ENCODE measurements at places on chromosomes 3 and 15.

DNA sequence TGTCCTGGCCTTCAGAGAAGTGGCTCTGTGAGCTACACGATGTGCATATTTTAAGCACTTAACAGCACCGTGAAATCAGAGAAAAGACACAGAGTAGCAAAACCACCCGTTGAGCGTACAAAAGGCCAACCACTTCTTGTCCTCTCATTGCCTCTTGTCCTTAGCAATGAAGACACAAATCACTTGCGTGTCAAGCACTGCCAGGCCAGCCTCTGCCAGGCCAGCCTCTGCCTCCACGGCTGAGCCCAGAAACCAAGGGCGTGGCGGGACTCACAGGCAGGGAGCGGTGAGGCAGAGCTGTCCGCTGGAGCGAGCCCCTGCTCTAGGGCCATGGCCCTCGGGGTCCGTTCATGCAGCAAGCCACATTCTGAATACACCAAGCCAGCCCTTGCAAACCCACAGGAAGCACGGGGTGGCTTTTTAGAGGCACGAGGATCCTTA lies 4.0 kb downstream of the MUC4 start:
- no peak for DNase-seq

- no peak for DNase-seq
These were observed 12.3 kb downstream of the HCLS1 start for GRCh38 chr3:121648219-121648958.

GRCh38 chr3:78706906-78707523 lies 1060.8 kb downstream of the ROBO1 start:
- no peak for DNase-seq

- no peak for DNase-seq
These were observed 189.2 kb upstream of the FEZF2 start for GRCh38 chr3:62562596-62562995.

GRCh38 chr3:14433106-14433505 lies 30.7 kb downstream of the SLC6A6 start:
- no peak for DNase-seq

DNA sequence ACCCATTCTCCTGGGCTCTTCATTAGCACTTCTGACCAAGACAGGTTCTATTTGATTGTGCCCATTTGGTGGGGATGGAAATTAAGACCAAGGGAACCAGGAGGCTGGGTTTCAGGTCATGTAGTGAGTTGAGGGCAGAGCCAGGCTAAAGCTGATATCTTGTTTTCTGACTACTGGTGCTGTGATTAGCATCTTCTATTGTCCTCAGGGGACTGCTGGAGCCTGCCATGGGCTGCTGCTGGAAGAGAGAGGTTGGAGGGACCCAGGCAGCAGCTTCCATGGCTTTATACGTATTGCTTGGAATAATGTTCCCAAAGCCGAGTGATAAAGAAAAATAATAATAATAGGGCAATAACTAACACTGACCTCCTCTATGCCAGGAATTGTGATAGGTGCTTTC lies 211.4 kb upstream of the ROPN1 start:
- DNase-seq = no peak

DNA sequence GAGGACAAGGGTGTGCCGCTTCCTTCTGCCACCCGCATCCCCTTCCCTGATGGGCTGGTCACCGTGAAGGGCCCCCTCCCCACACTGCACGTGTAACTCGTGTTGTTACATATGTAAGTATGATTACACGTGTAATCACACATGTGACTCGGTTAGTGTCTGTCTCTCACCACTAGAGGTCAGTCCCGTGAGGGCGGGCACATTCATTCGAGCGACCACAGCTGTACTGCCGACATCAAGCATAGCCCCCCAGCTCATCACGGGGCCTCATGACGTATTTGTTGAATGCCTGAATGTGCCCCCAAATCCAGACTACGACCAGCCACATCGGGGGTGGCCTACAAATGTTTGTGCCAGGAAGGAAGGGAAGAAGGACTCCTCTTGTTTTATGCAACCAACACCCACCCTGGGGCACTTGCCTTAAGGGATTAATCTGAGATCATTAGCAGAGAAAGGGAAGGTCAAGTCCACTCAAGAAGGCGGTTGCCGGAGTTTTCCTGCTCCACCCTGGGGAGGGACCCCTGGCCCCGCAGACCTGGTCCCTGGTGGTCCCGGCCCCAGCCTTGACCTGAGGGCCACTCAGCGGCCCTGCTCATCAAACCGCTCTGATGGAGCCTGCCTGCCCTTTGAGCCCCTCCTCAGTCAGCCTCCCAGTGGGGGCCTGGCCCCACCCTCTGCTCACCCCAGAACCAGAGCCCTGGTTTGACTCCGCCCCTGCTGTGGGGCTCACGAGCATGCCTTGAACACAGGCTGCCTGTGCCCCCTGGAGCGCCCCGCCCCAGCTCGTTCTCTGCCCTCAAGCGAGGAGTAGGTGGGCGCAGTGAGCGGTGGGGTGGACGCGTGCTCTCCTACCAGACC lies 52.8 kb downstream of the RGMA start:
- DNase-seq = peak; percentile 31

- DNase-seq = no peak
These were observed 14.0 kb upstream of the DYNC1LI1 start for GRCh38 chr3:32584660-32585059.

GRCh38 chr15:78345396-78346125 lies 5.4 kb downstream of the CRABP1 start:
- DNase-seq = no peak

DNA sequence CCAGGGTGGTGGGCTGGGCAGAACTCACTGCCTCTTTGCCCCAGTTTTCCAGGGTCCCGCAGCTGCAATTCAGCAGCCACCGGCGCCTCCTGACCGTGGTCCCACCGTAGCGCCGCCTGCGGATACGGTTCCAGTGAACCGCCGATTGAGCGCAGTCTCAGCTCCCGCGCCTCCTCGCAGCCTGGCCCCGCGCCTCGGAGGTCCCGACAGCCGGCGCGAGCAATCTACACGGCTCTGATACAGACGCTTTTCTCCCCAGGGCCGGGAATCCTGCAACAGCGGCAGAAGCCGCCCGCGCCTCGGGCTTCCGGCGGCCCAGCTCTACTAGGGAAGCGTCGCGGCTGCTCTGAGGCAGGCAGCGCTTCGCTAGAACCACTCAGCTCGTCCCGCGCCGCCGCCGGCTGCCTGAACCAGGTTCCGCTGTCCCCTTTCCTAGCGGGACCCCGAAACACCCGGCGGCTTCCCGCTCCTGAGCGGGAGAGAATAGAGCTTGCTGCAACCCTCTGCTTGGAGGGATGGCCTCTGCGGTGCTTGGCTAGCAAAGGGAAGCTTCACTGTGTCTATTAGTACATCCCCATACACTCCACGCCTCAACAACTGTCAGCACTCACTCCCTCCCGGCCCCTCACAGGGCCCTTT lies 3.1 kb downstream of the FOXL2NB start:
- no peak for DNase-seq

DNA sequence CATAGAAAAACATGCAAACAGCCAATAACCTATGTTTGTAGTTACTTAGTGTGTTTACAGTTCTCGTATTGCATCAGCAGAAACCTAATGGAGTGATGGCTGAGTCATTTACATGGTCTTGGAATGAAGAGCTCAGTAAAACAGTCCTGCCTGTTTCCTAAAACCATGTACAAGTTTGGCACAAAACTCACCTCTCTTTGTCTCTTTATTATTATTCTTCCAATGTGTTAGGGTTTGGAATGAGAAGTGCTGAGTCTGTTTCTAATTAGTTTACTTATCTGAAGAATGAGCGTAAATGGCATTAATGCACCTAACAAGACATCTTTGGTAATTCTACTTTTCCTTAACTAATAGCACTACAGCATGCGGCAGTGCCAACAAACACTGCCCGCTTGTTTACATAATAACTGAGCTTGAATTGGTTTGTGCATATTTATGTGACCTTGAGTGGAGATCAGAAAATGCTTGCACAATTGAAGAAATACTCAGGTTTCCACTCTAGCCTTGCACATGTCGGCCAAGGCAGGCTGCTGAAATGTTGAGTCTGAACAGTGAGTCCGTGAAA lies 385.4 kb upstream of the SEMA6D start:
- no peak for DNase-seq

- DNase-seq = no peak
These were observed 14.4 kb upstream of the MITF start for GRCh38 chr3:69724722-69725435.

DNA sequence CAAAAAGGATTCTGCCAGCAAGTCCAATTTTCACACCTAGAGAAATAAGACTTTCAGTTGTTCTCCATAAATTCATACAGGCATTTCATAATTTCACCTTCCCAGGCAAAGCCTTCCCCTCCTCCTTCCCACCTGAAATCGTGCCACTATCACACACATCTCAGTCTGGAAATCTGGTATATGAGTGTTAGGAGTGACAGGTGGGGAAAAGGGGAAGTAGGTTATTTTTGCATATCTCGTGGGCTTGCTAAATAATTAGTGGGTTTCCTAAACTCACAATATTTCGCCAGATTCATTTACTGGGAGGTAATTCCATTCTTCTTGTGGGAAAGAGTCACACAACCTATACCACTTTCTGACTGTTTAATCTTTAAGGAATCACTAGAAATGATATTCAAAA lies 7.4 kb downstream of the ALDH1A2 start:
- DNase-seq = no peak

- no peak for DNase-seq
These were observed 156.5 kb upstream of the ABI3BP start for GRCh38 chr3:101149707-101150106.

GRCh38 chr3:138351151-138351550 lies 2.8 kb downstream of the MRAS start:
- DNase-seq = no peak

GRCh38 chr15:87219650-87220615 lies 1036.6 kb downstream of the NTRK3 start:
- no peak for DNase-seq

DNA sequence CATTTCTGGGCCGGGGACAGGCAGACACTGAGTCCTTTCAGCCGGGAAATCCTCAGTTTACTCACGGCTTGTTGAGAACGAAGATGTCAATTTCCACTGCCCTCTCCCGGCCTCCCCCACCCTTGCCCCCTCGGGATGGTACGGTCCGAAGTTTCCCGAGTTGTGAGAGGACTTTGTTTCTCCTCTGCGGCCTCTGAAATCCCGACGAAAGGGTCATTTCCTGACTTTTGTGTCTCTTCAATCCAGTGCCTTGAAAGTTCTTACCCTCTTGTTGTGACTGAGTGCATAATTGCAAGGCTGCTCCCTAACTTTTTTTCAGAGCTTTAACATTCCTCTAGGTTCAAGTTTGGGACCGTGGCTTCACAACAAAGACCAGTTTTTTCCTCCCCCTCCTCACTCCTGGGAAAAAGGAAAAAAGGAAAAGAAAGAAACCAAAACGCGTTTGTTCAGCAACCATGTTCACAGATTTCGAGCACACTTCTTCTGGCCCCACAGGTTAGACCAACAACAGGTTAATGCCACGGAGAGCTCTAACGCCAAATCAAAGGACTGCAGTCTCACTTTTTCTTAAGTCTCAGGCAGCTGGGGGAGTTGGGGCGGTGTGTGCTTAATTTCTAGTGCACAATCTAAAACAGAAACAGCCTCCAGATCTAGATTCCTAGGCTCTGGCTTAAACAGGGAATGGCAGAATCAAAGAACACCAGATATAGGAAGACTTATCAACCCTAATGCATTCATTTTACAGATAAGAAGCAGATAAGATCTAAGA lies 138.9 kb downstream of the TMCO5A start:
- DNase-seq = no peak

DNA sequence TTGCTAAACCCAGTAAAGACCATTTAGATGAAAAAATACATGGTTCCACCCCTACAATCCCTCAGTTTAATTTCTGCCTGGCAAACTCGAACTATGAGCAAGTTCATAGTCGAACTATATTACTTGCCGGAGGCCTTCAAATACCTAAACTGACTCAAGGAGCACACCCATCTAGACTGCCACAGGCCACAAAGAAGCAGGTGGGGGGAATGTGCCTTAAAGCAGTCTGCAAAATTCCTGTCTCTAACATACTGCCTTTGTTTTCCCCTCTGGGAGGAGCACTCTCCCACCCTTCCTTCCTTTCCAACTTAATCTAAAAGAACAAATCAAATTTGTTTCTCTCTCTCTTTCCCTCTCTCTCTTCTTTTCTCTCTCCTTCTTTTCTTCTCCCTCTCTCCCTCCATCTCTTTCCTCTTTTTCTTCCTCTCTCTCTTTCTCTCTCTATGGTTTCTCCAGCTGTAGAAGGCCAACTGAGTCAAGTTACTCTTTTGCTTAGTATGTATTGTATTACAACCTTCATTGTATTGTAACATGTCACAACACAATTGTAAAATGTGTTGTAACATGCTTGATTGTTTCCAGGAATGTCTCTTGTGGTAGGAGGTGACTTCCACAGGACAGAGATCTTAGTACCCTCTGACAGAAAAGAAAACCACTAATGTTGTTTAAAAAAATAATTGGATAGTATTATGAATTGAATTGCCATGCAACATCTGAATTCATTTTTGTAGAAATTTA lies 496.3 kb downstream of the ROBO2 start:
- no peak for DNase-seq

DNA sequence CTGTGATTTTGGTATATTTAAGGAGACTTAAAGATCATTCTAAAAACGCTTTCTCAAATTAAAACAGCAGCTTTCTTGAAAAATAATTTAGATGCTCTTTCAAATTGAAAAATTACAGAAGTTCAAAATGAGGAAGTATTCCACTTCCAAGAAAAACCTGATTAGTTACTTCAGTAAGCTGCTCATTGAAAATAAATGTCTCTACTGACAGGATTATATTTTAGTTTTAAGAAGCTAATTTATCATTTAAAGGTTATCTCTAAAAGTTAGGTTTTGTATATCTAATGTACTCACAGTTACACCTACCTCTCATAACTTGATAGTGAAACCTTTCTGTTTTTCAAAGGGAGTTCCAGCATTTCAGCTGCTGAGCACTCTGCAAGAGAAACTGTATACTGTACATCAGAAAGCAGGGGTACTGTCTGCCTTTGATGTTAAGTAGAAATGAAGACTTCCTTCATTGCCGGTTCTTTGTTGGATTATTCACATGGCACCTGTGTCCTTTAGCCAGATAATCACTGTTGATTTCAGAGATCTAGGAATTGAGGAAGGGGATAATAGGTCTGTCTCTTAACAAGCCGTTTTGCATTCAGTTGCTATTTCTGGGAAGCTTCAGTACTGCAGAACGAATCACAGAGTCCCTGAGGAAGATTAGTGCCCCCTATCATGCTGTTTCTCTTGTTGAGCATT lies 161.6 kb downstream of the TCF12 start:
- no peak for DNase-seq

GRCh38 chr3:58241306-58242044 lies 3.9 kb downstream of the ABHD6 start:
- DNase-seq = no peak

DNA sequence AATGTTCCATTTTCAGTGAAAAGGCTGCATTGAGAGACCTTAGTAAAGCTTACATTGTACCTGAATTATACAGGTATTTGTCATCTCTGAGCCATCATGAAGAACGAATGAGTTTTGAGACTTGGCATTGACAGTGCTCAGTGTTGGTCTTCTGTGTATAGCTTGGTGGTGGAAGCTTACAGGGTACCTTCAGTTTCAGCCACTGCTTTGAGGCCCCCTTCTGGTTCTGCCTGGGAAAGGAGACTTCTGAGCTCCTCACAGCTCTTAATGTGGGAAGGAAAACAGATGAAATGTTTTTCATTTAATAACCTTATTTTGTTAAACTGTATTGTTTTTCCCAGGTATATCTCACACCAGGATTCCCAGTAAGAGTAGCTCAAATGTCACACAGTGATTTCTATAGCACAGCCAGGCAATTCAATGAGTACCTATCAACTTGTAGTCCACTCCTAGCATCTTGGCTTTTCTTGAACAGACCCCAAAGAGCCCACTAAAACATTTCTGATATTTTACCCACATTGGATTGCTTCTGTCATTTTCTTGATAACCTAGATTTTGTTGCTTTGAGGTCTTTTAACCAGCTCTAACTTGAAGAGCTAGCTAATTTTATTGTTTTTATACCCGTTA lies 5.6 kb downstream of the SERPINI1 start:
- DNase-seq = no peak

GRCh38 chr15:54033356-54033860 lies 55.2 kb downstream of the UNC13C start:
- DNase-seq = no peak
